ENCODE measurements at places on chromosomes 2 and 18.

- no peak for DNase-seq
Observed at GRCh38 chr2:27689424-27689823, 25.7 kb downstream of the SLC4A1AP start.

DNA sequence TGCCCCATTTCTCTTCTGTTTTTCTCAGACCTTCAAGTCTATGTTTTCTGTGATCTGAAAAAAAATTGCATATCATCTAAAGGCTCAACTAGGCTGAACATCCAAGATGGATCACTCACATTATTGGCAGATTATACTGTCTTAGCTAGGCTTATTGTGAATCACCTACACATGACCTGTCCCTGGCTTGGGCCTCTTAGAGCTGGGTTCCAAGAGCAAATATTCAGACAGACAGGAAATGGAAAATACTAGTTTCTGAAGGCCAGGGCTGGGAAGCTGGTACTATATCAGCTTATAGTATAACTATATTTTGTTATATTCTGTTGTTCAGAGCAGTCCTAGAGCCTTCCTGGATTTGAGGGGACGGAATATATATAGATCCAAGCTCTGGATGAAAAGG, 90.3 kb downstream of the PIK3C3 start:
- no peak for DNase-seq

DNA sequence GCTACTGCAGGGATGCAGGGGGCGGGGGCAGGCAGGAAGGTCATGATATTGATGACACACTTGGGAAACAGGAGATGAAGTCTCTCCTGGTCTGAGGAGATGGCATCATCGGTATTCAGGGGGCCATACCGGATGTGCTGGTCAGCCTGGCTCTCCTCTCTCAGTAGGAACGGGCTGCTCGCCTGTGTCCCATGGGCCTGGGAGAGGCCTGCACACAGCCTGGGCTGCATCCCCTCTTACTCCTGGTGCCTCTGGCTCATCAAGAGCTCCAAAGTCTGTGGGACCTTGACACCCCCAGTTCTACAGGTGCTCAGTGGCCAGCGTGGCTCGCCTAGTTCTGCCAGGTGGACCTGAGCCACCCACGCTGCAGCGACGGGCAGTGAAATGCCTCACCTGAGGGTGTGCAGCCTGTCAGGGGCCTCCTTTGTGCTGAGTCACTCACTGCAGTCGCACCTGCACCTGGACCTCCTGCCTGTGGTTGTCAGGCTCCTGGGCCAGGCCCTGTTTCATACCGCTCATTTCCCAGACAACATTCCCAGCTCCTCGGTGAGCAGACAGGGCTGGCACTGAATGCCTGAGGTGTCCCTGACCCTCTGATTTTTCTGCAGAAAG, 18.6 kb upstream of the CNDP1 start:
- no peak for DNase-seq

GRCh38 chr18:49459404-49460171, 857 bp downstream of the DYM start:
- DNase-seq, result no peak

DNA sequence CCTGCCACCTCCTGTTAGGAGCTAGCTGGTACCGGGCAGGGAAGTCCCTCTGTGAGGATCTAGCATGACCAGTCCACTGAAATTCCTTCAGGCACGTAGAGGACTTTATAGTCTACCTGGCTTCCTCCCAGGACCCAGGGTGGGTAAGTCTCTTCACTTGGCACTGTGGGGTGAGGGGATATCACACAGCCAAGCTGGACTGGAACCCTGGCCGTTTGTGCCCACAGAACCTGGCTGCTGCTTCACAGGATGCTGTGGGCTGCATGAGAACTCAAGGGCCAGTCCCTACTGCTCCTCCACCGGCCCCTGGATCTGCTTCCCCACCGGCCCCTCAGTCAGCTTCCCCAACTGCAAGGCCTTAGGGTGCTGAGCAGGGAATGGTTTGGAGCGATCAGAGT, 35.8 kb downstream of the HS1BP3 start:
- no peak for DNase-seq

DNA sequence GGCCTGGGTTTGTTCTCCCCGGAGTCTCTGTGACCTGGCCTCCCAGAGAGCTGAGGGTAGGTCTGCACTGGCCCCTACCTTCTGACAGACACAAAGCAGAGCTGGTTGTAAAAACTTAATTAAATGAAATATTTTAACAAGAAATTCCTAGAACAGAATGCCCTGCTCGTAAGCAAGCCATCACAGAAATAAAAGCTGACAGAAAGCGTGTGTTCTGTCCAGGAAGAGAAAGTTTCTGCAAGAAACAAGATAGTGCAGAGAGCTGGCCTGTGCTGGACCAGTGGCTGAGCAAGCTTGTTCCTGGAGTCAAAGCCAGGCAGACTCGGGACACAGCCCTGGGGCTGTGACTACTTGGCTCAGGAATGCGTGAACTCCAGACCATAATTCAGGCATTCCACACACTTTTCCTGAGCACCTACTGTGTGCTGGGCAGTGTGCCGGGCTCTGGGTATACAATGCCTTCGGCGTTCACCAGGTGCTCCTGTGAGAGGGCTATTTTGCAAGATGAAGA, 51.6 kb downstream of the APOB start:
- no peak for DNase-seq

DNA sequence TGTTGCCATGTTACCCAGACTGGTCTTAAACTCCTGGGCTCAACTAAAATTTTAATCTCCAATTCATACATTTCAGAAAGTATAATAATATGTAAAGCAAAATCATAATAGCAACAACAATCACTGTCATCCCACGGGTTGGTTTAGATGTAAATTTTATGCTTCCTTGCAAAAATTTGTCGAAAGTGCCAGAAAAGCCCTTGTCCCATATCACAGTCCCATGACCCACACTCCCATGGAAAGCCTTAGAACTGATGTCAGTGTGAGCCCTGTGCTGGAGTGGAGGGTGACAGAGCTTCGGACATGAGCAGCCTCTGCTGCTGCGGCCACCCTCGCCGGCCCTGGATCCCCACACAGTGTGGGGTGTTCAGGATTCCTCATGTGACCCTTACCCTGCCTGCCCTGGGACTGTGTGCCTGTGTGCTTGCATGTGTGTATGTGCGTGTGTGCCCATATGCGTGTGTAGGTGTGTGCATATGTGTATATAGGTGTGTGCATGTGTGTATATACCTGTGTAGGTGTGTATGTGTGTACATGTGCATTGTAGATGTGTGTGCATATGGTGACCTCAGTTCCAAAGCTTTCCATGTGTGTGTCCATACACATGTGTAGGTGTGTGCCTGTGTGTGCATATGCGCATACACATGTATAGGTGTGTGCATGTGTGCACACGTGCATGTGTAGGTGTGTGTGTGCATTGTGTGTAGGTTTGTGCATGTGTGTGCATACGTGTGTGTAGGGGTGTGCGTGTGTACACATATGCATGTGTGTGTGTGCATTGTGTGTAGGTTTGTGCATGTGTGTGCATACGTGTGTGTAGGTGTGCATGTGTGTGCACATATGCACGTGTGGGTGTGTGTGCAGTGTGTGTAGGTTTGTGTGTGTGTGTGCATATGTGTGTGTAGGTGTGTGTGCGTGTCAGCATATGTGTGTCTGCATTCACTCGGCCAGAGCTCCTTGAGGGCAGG, 65.1 kb downstream of the HPCAL1 start:
- DNase-seq, result no peak

GRCh38 chr2:222024932-222025880, 273.6 kb downstream of the PAX3 start:
- no peak for DNase-seq

- no peak for DNase-seq
Observed at GRCh38 chr2:102841107-102841840, 79.4 kb downstream of the TMEM182 start.

GRCh38 chr2:17515652-17516051, 2.6 kb downstream of the RAD51AP2 start:
- DNase-seq, result no peak

GRCh38 chr2:211159972-211160371, 603.6 kb downstream of the CPS1 start:
- DNase-seq, result no peak

- DNase-seq, result no peak
Observed at GRCh38 chr2:168749297-168749696, 53.1 kb upstream of the NOSTRIN start.

GRCh38 chr18:68429841-68430240, 285.1 kb downstream of the TMX3 start:
- DNase-seq, result no peak

- DNase-seq, result no peak
Observed at GRCh38 chr2:117771969-117772630, 42.4 kb upstream of the DDX18 start.

- DNase-seq, result no peak
Observed at GRCh38 chr2:37377187-37377532, 32.7 kb downstream of the QPCT start.

DNA sequence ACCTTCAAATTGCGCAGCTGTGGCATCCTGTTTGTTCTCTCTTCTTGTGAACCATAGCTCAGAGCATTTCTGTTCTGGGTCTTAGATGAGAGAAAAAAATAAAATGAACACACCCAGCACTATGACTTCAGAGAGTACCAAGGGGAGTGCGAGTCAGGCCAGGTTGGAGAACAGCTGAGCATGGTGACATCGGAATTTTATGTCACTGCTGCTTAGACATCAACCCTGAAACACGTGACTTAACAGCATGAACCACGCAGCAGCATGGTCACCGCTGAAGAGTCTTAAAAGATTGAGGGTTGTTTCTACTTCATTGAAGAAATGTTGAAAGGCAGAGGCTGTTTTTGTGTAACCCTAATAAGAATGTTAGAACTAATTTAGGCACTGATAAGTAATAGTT, 288.8 kb upstream of the SOX11 start:
- no peak for DNase-seq

DNA sequence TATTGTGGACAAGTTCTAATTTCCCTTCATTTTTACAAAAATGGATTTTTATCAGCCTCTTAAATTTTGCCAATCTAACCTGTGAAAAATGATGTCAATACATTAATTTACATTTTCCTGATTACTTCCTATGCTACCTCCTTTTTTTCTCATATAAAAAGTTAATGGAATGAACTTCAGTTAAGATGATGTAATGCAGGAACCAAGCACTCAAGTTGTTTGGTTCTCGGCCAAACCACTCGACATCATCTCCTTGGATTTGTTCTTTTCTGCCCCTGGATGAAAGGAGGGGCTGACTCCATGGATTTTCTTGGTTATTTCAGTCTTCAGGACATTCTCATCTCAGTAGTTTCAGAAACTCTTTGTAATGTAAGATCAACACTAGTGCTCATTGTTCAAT, 253.1 kb upstream of the NXPH2 start:
- DNase-seq, result no peak

DNA sequence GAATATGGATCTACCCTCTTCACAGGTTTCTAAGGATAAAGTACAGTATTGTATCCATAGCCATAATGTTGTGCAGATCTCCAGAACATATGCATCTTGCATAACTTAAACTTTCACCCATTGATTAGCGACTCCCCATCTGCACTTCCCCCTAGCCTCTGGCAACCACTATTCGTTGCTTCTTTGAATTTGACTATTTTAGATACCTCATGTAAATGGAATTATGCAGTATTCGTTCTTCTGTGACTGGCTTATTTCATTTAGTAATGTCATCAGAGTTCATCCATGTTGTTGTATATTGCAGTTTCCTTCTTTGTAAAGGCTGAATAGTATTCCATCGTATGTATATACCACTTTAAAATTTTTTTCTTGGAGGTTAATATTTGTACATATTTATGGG, 128.9 kb downstream of the SMAD7 start:
- no peak for DNase-seq

DNA sequence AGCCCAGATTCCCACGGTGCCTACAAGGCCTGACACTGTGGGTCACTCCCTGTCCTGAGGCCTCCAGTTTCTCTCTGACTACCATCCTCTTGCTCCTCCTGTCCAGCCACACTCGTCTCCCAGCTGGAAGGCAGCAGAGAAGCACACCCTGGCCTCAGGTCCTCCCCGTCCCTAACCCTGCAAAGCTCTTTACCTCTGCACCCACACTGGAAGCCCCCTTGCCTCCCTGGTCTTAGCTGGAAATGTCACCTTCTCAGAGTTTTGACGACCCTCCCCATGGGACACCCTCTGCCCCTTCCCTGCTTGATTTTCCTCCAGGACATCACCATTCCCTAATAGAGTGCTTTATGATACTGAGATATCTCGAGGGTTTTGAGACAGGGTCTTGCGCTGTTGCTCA, 10.6 kb downstream of the RNU2-63P start:
- no peak for DNase-seq

DNA sequence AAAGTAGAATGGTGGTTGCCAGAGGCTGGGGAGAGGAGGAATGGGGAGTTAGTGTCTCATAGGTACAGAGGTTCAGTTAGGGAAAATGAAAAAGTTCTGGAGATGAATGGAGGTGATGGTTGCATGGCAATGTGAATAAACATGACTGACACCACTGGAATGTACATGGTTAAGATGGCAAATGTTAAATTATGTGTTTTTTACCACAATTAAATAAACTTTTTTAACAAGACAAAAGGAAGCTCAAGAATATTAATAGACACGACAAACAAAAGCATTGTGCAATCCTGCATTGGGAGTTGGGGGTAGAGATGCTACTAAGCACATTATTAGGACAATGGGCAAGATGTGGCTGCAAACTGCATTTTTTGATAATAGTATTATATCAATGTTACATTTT, 147.7 kb downstream of the TWIST2 start:
- DNase-seq, result no peak

- DNase-seq, result no peak
Observed at GRCh38 chr2:229088517-229088913, 182.6 kb downstream of the PID1 start.

- no peak for DNase-seq
Observed at GRCh38 chr2:240465765-240466578, 30.5 kb downstream of the GPC1 start.

- DNase-seq, result no peak
Observed at GRCh38 chr2:4831751-4832150, 860.4 kb upstream of the SOX11 start.

GRCh38 chr2:236712304-236712703, 142.7 kb downstream of the ACKR3 start:
- no peak for DNase-seq

- DNase-seq, result no peak
Observed at GRCh38 chr18:44836263-44836662, 155.6 kb downstream of the SETBP1 start.

- DNase-seq, result no peak
Observed at GRCh38 chr2:25330937-25331336, 10.8 kb downstream of the DNMT3A start.

- no peak for DNase-seq
Observed at GRCh38 chr2:67993329-67993728, 69.5 kb downstream of the C1D start.

- no peak for DNase-seq
Observed at GRCh38 chr2:45855374-45855773, 203.9 kb downstream of the PRKCE start.

- DNase-seq, result no peak
Observed at GRCh38 chr18:67639872-67640271, 123.4 kb upstream of the DSEL start.

DNA sequence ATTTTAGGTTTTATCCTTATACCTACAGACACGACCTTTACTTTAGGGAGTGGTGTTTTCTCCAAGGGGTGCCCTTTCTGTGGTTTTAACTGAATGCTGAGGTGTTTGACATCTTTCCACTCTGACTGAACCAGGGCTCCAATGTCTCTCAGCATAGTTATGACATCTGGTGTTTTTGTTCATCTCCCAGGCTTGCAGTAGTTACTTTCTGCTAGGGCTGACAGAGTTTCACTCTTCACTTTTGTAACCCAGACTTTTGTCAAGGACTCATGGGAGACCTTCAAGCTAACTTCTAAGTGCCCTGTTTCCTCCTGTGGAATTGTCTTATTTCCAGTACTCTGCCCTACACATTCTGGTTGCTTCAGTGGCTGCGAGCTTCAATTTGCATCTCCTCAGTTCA, 103.1 kb downstream of the CCDC85A start:
- DNase-seq, result no peak

GRCh38 chr18:42051411-42051810, 96.4 kb downstream of the PIK3C3 start:
- no peak for DNase-seq

GRCh38 chr2:110866045-110866444, 133.7 kb downstream of the ACOXL start:
- no peak for DNase-seq

Data from stimulated activated CD8-positive, alpha-beta memory T cell treated with anti-CD3 and anti-CD28 coated beads, Interleukin-15, amount 100 ng/mL, for 48 hours (primary cell).